Type B pancreatic cell (in vitro differentiated cells): ENCODE measurements at places on chromosomes 6 and 20. TPM values are rescaled to one million over a fixed set of nuclear protein-coding genes. Genes with fewer than 3 reads are reported as not detected.

Gene TRIM40
- total RNA-seq: 0.17 TPM in 1 of 2 replicates, not detected in the other

Gene SLC17A1
- total RNA-seq: 0.85 and 1.2 TPM in 2 replicates

Gene GRIK2
- total RNA-seq: 4.7 and 4.8 TPM in 2 replicates

Gene NQO2
- 19.1 and 19.5 TPM in 2 replicates for total RNA-seq

GRCh38 chr20:19807191-19807945, 49.3 kb downstream of the RIN2 start:
- H3K36me3 ChIP-seq: peaks cover 45% of the 10 kb centered on the region
- H3K27ac ChIP-seq: no peak overlapping the region
- no peaks in the 10 kb centered on the region for H3K27me3 ChIP-seq
- H3K4me1 ChIP-seq: peaks cover 3% of the 10 kb centered on the region
- H3K4me3 ChIP-seq: no peak overlapping the region
- DNase-seq: no peak
